Germinal center (tissue), 1 donor: ENCODE measurements at places on chromosomes 5 and 9.

GRCh38 chr5:66410122-66410521 is 186.1 kb upstream of the MAST4 start:
- no peak for DNase-seq

GRCh38 chr5:7329712-7330111 is 66.2 kb upstream of the ADCY2 start:
- DNase-seq = no peak

DNA sequence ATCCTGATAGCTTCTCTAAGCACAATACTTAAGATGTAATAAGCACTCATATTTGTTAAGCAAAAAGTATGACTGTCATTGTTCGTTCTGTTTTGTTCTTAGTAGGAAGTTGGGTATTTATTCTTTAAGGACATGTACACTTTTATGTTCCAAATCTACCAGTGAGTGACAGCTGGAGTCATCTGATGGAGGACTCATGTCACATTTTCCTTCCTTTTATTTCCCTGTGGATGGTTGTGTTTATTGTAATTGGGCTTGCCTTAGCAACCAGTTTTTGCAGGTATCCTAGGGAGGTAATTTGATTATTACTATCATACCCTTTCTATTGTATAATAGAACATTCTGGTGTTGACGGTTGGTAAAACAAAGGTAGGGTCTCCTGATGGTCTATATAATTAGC is 145.7 kb downstream of the ZSWIM6 start:
- no peak for DNase-seq

DNA sequence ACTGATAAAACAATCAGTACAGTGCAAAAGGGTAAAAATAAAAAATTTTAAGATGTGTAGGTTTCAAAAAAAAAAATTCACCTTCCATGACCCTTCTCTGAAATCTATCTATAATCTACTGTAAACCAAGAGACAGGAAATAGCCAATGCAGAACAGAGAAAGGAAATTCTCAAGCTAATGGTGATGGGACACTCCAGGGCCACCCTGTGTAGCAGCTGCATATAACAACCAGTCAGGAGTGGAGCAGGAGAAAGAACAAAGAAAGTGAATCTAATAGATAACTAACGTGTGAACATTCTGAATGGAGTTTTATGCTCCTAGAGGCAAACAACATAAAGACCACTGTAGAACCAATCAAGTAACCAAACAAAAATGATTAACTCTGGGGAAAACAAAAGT is 16.6 kb downstream of the SPTLC1 start:
- DNase-seq = no peak

DNA sequence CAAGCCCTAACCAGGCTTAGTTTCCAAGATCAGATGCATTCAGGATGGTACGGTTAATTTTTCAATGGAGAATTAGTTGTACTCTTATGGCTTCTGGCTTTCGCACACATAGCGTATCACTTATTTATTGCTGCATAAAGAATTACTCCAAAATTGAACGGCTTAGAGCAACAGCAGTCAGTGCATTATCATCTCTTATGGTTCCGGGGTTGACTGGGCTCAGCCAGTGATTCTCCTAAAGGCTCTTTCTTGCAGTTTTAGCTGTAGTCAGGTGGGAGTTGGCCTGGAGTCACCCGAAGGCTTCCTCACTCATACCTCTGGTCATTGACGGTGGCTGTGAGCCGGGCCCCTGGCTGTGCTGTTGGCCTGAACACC is 595 bp upstream of the GRHPR start:
- DNase-seq = peak; percentile 29

DNA sequence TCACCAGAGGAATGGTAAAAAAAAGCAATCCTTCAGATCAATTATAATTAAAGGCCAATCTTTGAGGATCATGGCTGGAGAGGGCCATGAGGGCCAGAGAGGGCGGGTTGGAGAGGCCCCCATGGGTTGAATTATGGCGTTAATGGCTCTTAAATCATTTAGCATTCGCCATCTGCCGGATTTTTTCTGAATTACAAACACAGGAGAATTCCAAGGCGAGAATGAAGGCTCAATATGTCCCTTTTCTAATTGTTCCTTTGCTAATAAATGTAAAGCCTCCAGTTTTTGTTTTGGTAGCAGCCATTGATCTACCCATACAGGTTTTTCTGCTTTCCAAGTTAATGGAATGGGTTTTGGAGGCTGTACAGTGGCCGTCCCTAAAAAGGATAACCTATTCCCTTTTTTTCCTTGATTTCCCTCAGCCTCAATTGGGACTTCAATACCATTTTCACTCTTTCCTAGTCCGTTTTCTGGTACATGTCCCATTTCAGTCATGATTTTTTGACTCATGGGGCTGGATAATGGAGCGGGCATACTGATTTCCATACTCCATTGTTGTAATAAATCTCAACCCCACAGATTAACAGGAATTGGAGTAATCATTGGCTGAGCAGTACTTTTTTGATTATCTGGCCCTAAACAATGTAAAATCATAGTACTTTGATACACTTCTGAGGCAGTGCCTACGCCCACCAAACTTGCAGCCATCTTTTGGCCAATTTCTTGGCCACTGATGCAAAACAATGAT is 6.7 kb upstream of the TMEM141 start:
- no peak for DNase-seq
